Stimulated activated CD8-positive, alpha-beta memory T cell treated with anti-CD3 and anti-CD28 coated beads, Interleukin-4, amount 100 ng/mL, for 24 hours (primary cell): ENCODE measurements at places on chromosomes 13 and 19.

GRCh38 chr19:17766543-17767131, 15.4 kb downstream of the FCHO1 start:
- DNase-seq: no peak

DNA sequence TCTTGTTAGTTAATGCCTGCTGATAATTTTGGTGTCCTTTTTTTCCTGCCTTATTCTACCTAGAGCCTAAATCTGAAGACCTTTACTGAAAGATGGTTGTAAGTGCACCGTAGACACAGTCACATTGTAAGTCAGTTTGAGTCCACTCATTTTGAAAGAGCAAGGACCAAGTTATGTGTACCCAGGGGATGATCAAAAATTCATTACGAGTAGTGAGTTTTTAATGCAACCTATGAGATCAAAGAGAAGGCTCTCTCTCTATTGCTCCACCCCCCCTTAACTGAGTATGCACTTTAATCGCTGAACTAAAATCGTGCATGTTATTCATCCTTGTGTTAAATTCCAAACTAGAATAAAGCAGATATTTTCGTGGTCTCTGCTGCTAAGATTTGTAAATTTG, 1.8 kb downstream of the RAP2A start:
- DNase-seq: no peak

DNA sequence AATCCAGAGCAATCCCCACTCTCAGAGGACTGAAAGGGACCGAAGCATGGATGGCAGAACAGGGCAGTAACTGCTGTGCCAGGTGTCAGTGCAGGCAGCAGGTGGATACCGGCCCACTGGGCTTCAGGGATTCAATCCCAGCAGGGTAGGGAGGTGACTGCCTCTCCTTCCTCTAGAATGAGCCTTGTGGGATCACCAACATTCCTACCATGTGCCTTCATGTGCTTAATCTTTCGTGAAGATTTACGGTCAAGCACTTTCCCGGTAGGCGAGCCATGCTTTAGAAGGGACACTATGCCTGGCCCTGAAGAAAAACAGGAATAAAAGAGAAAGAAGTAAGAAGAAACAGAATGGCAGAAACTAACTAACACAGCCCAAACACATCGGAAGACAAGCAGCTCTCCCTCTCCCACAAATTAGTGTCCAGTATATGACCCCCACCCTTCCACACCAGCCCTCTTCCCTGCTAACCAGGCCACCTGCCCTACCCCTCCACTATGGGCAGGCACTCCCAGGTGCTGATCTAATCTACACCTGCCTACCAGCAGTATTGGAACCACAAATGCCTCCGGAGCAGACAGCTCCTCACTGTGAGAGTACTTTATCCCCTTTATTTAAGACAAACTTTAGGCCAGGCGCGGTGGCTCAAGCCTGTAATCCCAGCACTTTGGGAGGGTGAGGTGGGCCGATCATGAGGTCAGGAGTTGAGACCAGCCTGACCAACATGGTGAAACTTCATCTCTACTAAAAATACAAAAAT, 162.5 kb downstream of the NUFIP1 start:
- DNase-seq: no peak

DNA sequence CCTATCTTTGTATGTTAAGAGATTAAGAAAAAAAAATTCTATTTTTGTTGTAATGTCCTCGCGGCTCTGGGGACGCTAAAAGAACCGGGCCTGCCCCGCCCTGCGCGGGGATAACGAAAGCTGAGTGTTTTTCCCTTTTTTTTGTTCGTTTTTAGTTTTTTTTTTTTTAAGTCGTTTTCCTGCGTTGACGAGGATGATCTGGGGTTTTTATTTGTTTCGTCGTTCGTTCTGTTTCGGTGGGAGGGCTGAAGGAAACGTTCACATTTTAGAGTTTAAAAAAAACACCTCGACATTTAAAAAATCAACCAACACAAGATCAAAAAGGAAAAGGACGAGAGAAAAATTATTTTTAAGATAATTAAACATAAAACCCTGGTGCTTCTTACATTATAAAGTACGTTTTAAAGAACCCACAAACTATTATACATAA, 5.6 kb downstream of the LYL1 start:
- no peak for DNase-seq

- peak; percentile 26 for DNase-seq
Measured at GRCh38 chr13:99218969-99219368, 18.3 kb downstream of the UBAC2 start.

DNA sequence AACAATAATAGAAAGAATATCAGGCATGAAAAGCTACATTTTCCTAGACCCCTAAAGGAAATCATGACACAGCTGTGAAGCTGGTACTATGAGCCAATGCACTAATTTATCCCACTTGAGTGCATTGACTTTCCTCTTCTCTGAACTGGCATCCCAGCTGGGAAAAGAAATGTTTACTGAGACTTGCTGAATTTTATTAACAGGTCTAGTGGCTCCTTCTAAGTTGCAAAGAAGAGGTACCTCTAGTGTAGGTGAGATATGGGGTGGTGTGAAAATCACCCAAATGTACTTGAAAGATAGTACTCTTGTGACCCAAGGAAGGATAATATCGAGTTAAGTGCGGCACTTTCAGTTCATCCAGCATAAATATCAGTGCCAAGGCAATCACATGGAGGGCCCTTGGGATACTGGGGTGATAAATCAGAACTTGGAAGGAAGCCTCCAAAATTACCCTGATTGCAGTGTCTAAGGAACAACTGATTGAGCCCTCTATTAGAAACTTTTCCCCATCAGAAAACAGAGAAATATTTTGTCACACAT, 369.2 kb downstream of the PCDH9 start:
- no peak for DNase-seq

DNA sequence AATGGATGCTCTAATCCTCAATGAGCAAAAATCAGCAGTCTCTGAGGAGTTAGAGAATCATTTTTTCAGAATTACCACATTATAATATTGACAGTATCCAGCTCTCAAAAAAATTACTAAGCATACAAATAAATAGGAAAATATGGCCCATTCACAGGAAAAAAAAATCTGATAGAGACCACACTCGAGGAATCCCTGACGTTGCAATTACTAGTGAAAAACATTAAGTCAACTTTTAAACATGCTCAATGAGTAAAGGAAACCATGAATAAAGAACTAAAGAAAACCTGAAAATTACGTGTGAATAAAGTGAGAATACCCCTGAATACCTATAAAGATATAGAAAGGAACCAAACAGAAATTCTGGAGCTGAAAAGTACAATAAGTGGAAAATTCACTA, 38.7 kb upstream of the ZNF780A start:
- DNase-seq: no peak

GRCh38 chr13:41577436-41577835, 120.1 kb downstream of the RGCC start:
- DNase-seq: no peak

GRCh38 chr19:52898101-52898500, 666 bp upstream of the ZNF320 start:
- no peak for DNase-seq

DNA sequence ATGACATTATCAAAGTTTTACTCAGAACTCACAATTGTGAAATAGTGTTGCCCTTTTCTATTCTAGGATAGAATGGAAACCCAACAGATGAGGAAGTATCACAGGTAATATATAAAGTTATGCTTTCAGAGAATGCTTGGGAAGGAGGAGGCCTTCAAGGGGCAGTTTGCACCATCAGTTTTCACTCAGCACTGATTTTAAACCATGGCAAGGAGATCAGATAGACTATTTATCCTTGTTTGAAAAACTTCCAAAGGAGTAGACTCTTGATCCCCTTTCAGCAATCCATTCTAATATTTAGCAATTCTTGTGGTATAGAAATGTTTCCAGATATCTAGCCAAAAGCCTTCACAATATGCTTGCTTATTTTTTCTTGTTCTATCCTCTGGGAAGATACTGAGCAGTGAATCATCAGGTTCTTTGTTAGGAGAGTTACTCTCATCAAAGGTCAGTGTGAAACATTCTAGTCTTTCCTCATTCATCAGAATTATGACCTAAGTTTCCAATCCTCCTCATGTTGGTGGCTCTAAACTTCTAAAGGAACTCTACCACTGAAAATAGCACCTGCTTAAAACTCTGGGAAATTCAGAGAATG, 3.8 kb downstream of the GPC6 start:
- no peak for DNase-seq

GRCh38 chr19:39341129-39341718, 997 bp upstream of the SAMD4B start:
- DNase-seq: no peak

DNA sequence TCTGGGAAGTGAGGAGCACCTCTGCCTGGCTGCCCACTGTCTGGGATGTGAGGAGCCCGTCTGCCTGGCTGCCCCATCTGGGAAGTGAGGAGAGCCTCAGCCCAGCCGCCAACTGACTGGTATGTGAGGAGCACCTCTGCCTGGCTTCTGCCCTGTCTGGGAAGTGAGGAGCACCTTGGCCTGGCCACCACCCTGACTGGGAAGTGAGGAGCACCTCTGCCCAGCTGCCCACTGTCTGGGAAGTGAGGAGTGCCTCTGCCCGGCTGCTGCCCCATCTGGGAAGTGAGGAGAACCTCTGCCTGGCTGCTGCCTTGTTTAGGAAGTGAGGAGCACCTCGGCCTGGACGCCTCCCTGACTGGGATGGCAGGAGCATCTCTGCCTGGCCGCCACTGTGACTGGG, 64.8 kb downstream of the ZNF708 start:
- DNase-seq: no peak

- no peak for DNase-seq
Measured at GRCh38 chr13:112250788-112251445, 125.2 kb upstream of the SPACA7 start.
